ENCODE measurements at places on chromosomes 12 and 14. TPM values are rescaled to one million over a fixed set of nuclear protein-coding genes. Genes with fewer than 3 reads are reported as not detected.

PSMD9 gene
- polyA plus RNA-seq, result 34.6 TPM

SYT10 gene
- not detected for polyA plus RNA-seq

PLEKHA5 gene
- 16.6 TPM for polyA plus RNA-seq

AVPR1A gene
- not detected for polyA plus RNA-seq

NTN4 gene
- 55.1 TPM for polyA plus RNA-seq

ACSS3 gene
- polyA plus RNA-seq, result 8.1 TPM

NXPH4 gene
- polyA plus RNA-seq, result 2.0 TPM

ZNF385A gene
- 29.0 TPM for polyA plus RNA-seq

SYNE3 gene
- polyA plus RNA-seq, result 7.1 TPM

Measured in muscle of arm (tissue), 14 donors.